ENCODE measurements at places on chromosomes 2 and 18.
A peak's percentile ranks its signal among the peaks of the same experiment; 100 is the strongest.

DNA sequence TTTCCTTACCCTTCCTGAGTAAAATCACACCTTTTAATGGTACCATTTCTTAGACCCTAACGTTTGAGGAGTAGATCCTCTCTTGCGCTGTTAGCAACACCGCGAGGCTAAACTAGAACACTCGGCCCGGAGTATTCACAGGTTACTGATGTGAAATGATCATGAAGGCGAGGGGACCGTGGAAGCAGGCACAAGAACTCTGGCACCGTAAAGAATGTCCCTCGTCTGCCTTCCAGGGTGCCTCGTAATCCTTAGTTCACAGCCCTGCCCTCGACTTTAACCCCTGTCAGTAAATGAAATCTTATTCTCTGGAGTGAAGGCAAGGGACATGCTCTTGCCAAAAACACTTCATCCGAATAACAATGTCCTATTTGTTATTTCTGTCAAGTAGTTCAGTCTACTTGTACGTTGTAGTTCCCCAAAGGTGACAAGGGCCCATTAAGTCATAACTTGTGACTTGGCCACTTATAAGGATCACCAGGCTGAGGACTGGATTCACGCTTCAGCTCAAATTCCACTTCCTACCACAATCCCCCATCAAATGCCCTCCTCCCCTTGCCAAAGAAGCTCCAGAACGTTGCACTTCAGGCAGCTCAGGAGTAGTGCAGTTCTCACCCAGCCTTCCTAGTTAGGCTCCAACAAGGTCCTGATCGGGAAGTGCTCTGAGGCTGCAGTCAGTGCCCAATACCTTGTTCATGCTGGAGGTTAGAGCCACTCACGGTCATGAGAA lies 43.3 kb upstream of the ITM2C start:
- DNase-seq = no peak

- no peak for DNase-seq
Observed at GRCh38 chr2:237864940-237865622, 5.7 kb downstream of the RAMP1 start.

DNA sequence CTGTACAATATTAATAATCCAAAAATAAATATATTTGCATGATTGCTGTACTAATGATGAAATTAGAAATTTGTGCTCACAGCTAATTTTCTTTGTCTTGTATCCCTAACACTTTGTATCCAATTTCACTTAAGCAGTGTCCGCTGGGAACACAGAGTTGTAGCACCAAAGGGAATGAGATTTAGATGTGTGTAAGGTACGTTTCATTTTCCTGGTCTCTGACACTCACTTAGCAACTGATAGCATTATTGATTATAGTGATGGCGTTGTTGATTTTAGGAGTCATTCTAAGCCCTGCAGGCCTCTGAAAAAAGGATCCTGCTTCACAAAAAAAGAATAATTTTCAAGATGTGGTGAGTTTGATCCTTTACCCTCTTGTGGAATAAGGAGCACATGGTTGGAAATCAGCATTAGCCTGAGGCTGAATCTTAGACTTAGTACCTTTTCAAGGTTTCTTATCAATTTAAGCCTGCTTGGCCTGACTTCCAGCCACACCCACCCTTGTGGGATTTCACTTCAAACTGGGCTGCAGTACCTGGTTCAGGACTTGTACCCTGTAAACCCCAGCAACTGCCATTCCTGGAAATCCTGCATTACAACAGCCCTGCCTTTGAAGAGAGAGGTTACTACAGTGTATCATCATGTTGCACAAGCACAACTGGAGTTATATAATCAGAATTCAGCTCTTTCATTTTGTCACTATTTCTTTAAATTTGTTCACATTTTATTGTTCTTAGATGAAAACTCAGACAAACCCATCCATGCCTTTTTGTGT lies 116.2 kb downstream of the RND3 start:
- no peak for DNase-seq

DNA sequence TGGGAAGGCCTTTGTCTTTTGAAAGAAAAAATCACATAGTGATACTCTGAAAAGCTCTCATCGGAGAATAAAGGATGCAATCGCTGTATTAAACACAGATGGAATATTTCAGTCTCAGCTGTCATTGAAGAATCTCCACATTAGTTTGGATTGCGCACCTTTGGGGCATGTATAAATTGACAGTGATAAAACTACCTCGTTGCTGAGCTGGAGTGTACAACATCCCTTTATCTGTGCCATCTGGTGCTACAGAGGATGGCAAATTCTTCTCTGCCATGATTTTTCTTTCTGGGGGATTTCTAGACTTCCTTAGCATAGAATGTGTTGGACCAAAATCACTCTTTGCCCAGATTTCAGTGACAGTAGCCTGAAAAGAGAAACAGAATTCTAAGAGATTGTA lies 185.3 kb downstream of the PARD3B start:
- DNase-seq = no peak

- DNase-seq = no peak
Observed at GRCh38 chr2:200212862-200213425, 93.5 kb upstream of the SPATS2L start.

GRCh38 chr2:120452131-120452530 lies 106.2 kb downstream of the INHBB start:
- DNase-seq = no peak

- DNase-seq = no peak
Observed at GRCh38 chr2:16729335-16729734, 63.7 kb upstream of the CYRIA start.

GRCh38 chr2:233996000-233996399 lies 54.5 kb upstream of the SPP2 start:
- DNase-seq = no peak

- peak; percentile 11 for DNase-seq
Observed at GRCh38 chr2:317501-318424, 29.9 kb upstream of the ALKAL2 start.

- DNase-seq = no peak
Observed at GRCh38 chr2:8719528-8719927, 37.7 kb downstream of the ID2 start.

GRCh38 chr18:48868468-48869466 lies 82.0 kb downstream of the SMAD7 start:
- DNase-seq = peak; percentile 45

DNA sequence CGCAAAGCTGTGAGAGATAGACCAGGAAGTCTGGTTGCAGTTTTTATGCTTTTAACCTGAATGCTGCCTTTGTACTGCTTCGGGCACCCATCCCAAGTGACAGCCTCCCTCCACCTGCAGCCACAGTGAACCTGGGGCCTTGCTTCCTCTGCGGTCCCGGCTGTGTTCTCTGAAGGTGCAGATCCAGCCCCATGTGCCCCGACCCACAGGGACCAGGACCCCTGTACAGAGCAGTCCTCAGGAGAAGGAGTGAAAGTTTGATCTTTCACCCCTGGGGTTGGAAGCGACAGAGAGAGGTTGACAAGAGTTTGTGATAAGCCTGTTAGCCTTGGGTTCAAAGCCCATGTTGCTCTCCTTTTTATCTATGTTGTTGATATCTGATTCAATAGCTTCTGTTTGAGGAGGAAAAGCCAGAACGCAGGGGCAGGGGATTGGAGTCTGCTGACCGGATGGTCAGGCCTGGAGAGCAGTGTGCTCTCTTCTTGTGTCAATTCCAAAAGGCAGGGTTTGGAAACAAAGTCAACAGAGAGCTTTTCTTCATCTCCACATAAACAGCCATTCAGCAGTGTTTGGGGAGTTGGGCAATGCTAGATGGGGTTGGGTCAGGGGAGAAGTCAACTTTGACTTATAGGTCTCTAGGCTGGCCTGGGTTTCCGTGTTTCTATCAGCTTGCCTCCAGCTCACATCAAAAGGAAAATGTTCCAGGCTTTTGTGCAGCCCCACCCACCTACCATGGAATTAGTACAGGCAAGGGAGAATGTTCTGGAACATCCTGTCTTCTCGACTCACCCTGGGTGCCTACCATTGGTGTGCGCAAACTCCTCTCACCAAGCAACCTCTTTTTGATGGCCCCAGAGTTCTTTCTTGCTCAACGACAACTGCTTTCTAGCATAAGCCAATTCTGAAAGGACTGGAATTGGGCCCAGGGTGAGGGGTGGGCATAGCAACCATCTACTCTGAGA lies 214.9 kb downstream of the ALPK2 start:
- no peak for DNase-seq

GRCh38 chr2:72824224-72824842 lies 1.5 kb downstream of the EXOC6B start:
- DNase-seq = peak; percentile 12

- no peak for DNase-seq
Observed at GRCh38 chr2:227617316-227618230, at the start of gene SCYGR4. Gene SCYGR4, plus strand, starts transcription at chr2:227617498. Its CDS starts 0 bp downstream, at chr2:227617498.

DNA sequence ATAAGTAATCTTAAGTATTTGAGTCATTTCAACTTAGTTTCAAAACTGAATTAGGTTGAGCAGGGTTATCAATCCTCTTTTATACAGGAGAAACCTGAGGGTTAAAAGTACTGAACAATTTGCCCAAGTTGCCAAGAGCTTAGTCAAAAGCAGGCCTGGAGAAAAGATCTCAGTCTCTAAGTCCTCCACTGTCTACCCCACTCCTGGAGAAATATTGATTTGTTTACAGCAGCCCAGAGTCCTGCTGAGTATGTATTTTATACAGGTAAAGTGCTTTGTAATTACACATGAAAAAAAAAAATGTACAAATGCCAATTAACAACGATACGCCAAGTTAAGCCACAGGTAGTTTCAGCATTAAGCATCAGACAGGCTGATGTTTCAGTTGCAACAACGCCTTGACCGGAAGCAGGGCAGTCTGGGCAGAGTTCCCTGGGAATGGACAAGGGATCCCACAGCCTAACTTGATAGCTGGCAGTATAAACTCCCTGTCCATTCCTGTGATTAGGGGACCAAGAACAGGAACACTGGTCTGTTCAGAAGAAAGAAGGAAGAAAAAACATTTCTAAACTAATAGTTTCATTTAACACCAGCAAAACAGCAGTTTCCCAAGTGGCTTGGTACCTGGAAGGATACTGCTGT lies 132.9 kb downstream of the MYO5B start:
- DNase-seq = no peak

DNA sequence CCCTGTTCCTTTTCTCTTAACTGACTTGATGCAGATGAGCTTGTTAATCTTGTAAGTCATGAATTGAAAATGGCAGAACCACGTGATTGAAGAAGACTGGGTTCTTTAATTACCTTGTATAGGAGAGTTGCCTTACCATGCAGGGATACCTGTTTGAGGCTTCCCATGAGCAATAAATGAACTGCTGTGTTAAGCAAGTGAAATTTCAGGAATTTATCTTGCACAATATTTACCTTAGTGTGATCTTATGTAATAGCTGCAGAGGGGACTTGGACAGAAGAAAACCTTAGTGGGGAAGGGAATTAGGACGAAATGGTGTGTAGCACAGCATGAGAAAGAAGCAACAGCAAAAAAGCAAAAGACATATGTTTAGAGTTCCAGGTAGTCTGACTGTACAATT lies 384.0 kb upstream of the TMEFF2 start:
- no peak for DNase-seq

GRCh38 chr2:22209545-22209944 lies 1085.8 kb downstream of the TDRD15 start:
- DNase-seq = no peak

DNA sequence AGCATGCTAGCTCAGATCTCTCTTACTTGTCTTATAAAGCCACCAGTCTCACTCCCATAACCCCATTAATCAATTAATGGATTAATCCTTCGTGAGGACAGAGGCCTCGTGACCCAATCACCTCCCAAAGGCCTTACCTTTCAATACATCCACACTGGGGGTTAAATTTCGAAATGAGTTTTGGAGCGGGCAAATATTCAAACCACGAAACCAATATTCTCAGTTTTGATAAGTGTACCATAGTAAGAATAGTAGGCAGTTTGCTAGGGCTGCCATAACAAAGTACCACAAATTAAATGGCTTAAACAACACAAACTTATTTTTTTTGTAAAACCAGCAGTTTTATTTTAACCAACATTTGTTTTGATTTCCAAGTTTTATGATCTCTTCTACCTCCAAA lies 15.2 kb downstream of the HIBCH start:
- no peak for DNase-seq

- no peak for DNase-seq
Observed at GRCh38 chr2:222447131-222447530, 22.8 kb downstream of the SGPP2 start.

DNA sequence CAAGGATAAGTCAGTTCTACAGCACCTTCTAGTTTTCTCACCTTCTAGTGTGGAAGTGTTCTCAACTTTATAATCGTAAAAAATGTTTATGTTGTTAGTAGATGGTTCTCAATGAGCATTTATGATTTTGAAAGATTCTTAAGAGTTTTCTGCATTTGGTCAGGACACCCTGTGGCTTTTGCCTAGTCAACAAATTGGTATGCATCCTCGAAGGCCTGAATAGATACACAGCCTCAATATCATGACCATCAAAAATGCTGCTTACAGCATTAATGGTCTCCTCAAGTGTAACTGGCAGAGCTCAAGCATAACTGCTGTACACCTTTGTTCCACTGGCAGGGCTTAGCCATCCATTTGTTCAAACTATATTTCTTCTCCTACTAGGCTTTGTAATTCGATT lies 96.7 kb downstream of the CRACDL start:
- no peak for DNase-seq

DNA sequence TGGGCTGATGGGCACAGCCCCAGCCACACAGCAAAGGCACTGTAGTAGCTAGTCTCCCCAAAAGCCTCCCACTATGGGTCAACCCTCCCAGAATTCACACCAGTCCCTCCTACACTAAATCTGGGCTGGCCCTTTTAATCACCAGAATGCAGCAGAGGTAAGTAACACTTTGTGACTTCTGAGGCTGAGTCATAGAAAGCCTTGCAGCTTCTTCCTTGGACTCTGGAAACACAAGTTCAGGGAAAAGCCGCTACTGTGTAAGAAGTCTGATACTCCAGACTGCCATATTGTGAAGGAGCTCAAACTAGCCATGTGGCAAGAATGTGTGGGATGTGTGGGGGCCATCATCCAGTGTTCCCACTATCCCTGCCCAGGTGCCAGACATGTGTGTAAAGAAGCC lies 19.0 kb upstream of the SIX2 start:
- DNase-seq = no peak

DNA sequence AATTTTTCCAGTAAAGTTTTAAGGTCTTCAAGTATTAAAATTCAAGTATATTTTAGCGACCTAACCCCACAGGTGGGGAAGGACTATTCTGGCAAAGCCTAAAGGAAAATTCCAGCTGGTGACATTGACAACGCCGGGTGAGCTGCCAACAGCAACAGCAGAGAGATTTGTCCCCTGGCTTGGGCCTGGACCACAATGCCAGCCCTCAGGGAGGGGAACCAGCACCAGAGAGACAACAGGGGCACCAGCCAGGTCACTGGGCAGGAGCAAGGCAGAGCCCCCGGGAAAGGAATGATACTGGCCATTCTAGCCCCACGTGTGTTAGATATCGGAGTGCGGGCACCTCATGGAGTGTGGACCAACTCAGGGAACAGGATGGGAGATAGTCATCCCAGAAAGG lies 95.7 kb downstream of the ARMC9 start:
- DNase-seq = no peak

DNA sequence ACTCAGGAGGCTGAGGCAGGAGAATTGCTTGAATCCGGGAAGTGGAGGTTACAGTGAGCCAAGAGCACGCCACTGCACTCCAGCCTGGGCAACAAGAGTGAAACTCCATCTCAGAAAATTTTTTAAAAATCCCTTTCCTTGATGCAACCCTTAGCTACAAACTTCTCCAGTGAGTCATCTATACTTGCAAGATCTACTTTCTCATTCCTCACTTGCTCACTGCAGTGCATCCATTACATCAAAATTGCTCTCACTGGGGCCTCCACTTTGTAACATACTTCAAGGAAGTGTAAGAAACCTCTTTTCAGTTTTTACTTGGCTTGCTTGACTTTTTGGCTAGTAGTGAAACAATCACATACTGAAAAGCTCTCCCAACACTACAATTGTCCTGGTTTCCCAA lies 65.3 kb downstream of the REEP1 start:
- DNase-seq = no peak
